Activated T-helper 2 cell treated with anti-CD3 and anti-CD28 coated beads, Interferon-gamma antibody, Interleukin-2, Interleukin-4, amounts not matched to agents 10 μg/mL and 5 μg/mL and 100 μg/mL, durations not matched to agents 14 hours and 24 hours and 36 hours (primary cell): ENCODE measurements at places on chromosomes 2 and 18. TPM values are rescaled to one million over a fixed set of nuclear protein-coding genes. Genes with fewer than 3 reads are reported as not detected.

DNA sequence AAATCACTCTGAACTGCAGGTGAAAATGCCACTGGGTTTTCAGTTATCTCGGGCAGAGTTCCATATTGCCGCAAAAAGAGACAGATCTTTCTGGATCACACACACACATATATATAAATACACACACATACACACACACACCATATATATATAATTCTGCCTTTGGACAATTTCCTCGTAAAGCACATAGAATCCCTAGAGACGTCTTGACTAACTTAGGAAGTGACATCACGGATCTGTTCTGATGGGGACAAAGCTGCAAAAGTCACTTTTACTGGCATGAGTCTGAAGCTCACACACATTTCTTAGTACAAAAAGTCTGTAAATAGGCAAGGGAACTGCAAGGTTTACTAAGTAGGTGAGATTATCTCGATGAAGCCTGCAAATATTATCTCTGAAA, 28.6 kb upstream of the MBOAT2 start:
- DNase-seq, result no peak

DNA sequence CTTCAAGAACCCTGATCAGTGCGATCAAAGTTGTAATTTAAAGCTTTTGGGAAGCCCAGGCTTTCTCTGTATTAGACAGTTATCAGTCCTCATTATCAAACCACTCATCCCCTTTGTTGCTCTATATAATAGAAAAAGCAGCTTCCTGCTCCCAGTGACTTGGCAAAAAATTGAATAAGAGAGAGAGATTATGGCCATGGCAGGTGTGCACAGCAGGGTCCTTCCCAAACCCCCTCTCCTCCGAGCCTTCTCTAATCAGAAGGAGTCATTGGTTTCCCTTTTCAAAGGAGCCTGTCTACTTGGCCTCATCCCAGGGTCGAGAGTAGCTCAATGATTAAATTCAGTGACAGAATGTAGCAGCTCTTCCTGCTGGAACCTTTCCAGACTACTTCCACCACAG, 81.5 kb downstream of the SEMA4F start:
- DNase-seq, result no peak

- DNase-seq, result no peak
Observed at GRCh38 chr2:229650059-229650458, 64.3 kb downstream of the DNER start.

DNA sequence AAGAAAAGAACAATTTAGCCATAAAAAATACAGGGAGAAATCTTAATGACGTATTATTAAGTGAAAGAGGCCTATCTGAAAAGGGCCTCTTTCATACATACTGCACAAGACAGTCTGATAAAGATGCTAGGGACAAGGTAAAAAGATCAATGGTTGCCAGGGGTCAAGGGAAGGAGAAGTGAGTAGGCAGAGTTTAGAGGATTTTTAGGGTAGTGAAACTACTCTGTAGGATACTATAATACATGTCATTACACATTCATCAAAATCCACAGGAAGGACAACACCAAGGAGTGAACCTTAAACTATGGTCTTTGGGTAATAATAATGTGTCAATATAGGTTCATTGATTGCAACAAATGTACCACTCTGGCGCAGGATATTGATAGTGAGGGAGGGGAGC, 289.3 kb downstream of the FSIP2 start:
- no peak for DNase-seq

- DNase-seq, result no peak
Observed at GRCh38 chr2:55136138-55136541, 85.9 kb upstream of the RTN4 start.

GRCh38 chr2:207490441-207490840, 39.3 kb upstream of the CREB1 start:
- no peak for DNase-seq

DNA sequence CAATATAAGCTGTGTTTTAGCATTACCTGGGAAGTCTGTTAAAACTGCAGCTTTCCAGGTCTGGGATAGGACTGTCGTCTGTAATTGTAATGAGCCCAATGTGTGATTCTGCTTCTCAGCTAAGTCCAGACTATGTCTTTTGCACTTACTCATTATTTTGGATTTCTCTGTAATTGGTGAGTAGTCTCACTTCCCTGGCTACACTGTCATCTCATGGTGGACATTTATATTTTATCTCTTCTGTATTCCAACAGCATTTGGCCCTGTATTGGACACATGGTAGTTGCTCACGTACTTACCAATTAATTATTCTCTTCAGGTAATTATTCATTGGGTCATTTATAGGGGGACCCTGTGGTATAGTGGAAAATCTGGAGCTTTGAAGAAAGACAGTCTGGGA, 28.0 kb downstream of the LHCGR start:
- no peak for DNase-seq

- DNase-seq, result no peak
Observed at GRCh38 chr2:219621935-219622334, 5.5 kb upstream of the SLC4A3 start.

DNA sequence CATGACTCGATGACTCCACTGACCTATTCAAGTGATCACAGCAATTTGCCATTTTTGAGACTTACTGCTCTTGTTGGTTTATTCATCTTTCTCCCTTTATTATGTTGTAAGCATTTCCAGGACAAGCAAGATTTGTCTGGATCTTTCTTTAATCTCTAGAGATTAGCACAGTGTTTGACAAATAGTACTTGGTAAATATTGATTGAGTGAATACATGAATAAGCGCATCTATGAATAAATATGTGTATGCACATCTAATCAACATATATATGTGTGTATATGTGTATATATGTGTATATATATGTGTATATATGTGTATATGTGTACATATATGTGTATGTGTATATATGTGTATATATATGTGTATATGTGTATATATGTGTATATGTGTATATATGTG, 7.3 kb downstream of the TMX3 start:
- no peak for DNase-seq

DNA sequence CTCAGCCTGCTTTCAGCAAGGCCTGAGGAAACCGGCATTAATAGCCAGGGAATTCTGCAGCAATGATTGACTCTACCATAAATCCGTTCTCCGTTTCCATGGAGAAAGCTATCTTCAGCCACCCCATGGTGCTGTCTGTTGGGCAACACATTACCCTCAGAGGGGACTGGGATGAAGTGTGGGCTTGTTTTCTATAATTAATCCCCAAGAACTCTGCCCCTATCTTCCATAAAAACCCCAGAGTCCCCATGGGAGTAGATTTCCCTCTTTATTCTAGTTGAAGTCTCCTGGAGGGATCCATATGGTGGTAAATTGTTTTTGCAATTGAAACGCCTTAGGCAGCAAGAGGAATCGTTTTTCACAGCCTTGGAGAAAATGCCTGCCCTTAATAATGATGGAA, 9.2 kb downstream of the G6PC2 start:
- no peak for DNase-seq

- DNase-seq, result no peak
Observed at GRCh38 chr2:53561155-53561554, 206.4 kb upstream of the CHAC2 start.

GRCh38 chr18:67525328-67526099, 9.0 kb upstream of the DSEL start:
- no peak for DNase-seq

- DNase-seq, result no peak
Observed at GRCh38 chr2:33298233-33298632, 178.2 kb upstream of the RASGRP3 start.

GRCh38 chr2:168699844-168700417, 102.5 kb upstream of the NOSTRIN start:
- no peak for DNase-seq

DNA sequence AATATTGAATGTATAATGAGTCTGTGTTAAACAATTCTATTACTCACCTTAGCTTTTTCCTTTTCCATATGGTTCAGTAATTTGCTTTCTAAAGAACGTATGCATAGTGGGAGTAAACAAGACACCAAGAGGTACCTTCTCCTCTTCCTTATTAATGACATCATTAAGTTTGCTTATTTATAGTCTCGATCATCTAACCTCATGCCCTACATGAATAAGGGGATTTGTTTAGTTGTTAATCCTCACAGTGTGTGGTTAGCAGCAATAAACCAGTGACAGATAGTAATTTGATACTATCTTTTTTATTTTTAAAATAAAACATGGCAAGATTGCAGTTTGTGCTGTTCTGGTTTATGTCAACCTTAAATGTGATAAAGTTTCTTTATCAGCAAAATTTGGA, 69.7 kb downstream of the COBLL1 start:
- DNase-seq, result no peak

DNA sequence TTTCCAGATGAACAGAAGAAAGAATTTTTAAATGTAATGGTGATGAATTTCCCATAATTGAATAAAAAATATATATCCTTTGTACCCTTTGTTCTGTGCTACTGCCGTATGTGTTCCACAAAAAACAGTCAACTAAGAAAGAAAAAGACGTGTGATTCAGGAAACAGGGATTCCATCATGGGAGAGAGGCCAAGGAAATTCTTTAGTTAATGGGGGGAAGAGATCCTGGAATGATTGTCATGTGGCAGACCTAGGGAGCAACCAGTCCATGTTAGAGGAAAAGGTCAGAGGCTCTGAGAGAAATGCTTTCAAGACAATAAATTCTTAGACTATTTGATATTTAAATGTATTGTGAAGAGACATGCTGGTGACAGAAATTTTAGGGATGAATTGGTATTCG, 76.6 kb downstream of the CPO start:
- DNase-seq, result no peak

DNA sequence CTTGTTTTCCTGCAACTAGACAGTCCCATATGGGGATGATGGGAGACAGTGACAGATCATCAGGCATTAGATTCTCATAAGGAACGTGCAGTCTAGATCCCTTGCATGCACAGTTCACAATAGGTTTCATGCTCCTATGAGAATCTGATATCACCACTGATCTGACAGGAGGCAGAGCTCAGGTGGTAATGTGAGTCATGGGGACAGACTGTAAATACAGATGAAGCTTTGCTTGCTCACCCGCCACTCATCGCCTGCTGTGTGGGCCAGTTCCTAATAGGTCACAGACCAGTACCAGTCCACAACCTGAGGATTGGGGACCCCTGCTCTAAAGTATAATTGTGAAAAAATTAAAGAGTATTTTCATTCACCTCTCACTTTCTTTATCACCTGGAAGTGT, 23.6 kb upstream of the RAB1A start:
- DNase-seq, result no peak

GRCh38 chr18:10009321-10010144, 95.7 kb downstream of the VAPA start:
- no peak for DNase-seq

DNA sequence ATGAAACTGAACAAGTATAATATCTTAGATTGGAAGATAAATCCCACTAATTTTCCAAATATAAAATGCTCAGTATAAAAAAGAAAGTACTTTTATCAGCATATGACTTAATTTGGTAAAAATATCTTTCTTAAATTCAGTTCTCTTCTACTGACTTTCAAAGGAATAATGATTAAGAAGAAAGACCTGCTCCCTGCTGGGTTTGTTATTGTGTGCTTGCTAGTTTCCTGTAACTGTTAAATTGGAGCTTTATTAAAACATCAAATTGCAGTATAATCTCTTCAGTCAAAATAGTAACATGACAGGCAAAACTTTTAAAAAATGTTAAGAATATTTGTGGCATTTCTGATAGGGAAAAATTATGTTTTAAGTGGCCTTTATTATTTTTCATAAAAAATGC, 1317.4 kb upstream of the CDH2 start:
- no peak for DNase-seq

- DNase-seq, result no peak
Observed at GRCh38 chr2:190571686-190572085, 37.2 kb upstream of the NEMP2 start.

GRCh38 chr18:47286776-47287410, 35.4 kb upstream of the SKOR2 start:
- DNase-seq, result no peak

DNA sequence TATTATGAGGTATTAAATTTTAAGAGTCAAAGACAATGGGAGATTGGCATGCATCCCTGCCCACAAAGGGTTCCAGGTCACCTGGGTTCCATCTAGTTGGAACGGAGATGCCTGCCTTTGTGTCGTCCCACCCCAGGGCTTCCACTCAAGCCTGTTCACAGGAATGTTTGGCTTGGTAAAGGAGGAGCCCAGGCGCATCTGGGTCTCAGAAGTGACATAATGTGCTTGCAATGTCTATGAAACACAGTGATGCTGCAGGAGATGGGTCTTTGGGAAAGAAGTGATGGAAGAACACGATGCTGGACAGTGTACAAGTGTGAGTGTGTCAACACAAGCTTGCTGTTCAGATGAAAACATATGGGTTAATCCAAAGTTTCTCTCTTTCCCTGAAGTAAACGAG, 49.6 kb upstream of the ZNF396 start:
- DNase-seq, result no peak

- DNase-seq, result no peak
Observed at GRCh38 chr2:241412144-241412543, 56.1 kb downstream of the FARP2 start.

DNA sequence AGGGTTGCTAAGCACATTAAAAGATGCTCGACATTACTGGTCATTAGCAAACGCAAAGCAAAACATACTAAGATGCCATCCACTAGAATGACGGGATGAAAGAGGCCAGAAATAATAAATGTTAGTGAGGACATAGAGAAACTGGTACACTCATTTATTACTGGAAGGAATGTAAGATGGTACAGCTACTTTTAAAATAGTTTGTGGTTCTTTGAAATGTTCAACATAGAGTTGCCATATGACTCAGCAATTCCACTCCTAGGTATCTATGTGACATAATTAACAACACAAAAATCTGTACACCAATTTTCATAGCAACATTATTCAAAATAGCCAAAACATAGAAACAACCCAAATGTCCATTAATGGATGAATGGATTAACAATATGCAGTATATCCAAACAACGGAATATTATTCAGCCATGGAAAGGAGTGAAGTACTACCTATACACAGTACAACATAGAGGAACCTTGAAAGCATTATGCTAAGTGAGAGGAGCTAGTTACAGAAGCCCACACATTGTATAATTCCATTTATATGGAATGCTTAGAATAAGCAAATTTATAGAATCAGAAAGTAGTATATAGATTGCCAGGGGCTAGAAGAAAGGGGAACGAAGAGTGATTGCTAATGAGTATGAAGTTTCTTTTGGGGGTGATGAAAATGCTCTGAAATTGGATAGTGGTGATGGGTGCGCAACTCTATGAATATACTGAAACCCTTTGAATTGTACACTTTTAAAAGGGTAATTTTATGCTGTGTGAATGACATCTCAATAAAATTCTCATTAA, 61.9 kb upstream of the IL1R1 start:
- no peak for DNase-seq

DNA sequence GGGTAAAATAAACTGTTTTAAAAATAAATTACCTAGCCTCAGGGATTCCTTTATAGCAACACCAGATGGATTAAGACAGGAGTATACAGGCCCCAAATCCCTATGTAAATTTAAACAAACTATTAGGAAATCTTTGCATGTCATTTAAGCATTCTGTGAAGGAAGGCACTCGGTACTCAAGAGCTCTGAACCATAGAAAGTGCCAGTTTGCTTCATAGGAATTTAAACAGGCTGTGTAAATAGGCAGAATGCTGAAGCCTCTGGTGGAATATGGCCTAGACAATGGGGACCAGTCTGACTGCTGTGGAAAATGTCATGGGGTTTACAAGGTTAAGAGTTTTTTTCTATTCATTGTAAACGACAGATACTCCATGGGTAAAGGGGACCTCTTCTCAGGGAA, 377.4 kb downstream of the DLGAP1 start:
- DNase-seq, result no peak

The FBXO48 gene
- 1.3 TPM in 2 replicates for total RNA-seq

The CPLX4 gene
- not detected in 2 replicates for total RNA-seq

The ASPRV1 gene
- 1.0 and 1.1 TPM in 2 replicates for total RNA-seq

The TSGA10 gene
- 3.3 and 3.4 TPM in 2 replicates for total RNA-seq

The TCF7L1 gene
- 0.11 and 0.18 TPM in 2 replicates for total RNA-seq

The SERPINB4 gene
- not detected in 2 replicates for total RNA-seq

The TEX44 gene
- not detected in 2 replicates for total RNA-seq

The TUBA4B gene
- total RNA-seq, result not detected in 2 replicates

The GPR39 gene
- total RNA-seq, result not detected in 2 replicates

The PRSS56 gene
- total RNA-seq, result not detected in 2 replicates

The CCDC148 gene
- not detected in 2 replicates for total RNA-seq
